Stimulated activated CD4-positive, alpha-beta T cell treated with anti-CD3 and anti-CD28 coated beads, Interleukin-1b, Interleukin-23, amount 100 ng/mL, for 48 hours (primary cell): ENCODE measurements at places on chromosomes 2 and 18.

- DNase-seq: no peak
These were observed 911.4 kb upstream of the ZEB2 start for GRCh38 chr2:145431181-145431951.

- DNase-seq: no peak
These were observed at the start of gene ANKRD30B for GRCh38 chr18:14747513-14748474. ANKRD30B (plus strand) TSS chr18:14748172; CDS start chr18:14748420, 248 bp downstream.

DNA sequence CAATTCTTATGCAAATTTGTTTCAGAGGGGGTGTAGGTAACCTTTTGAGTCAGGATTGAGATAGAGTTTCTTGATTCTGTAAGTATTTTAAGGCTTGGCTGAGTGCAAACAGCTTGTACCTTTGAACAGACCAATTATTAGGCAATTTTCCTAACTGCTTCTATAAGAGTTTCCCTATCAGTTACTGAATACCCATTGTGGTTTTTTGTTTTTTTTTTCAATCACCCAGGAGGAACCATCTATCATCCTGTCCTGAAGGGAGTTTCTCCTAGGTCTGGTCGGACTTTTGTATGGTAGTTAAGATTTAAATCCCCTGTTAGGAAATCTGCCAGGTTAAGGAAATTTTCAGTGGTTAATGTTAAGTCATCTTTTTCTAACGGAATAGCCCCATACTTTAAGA, 319.4 kb upstream of the SLC39A10 start:
- no peak for DNase-seq

GRCh38 chr2:187644486-187644885, 90.3 kb upstream of the TFPI start:
- DNase-seq: no peak

DNA sequence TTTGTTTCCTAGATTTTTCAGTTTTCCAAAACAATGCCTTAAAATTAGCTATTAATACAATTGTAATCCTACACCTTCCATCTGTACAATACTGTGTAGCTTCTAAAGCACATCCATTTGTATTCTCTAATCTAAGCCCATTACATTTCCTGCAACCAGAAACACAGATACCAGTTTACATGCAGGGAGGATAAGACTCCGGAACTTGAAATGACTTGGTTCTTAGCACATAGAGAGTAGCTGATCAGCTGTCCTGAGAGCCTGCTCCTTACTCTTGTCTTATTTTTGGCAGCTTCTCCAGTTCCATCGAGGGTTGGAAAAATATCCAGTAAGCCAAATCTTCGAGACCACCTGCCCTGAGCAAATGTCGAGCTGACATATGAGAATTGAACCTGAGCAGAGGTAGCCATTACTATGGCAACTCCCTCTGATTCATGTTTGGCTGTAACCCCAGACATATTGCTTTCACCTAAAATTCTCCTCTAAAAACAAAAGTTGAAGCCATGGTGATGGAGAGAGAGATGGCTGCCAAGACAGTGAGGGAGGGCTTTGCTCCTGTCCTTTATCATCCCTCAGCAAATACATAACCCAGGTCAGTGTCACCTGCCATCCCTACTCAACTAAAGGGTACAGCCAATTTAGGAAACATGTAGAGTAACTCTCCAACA, 542.8 kb downstream of the IRS1 start:
- no peak for DNase-seq

DNA sequence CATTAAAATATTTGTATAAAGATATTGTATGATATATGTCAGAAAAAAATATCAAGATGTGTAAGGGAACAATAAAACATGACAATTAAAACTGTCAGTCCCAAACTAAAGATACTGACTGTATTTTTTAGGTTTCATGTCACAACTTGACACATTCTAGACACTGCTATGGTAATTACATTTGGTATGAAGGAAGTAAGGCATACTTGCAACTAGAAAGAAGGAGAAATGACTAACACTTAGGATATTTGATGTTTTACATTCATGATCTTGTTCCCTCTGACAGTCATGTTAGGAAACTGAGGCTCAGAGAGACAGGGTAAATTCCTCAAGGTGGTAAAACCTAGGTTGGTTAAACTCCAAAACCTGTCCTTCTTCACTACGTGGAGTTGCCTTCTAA, 68.3 kb downstream of the TMEFF2 start:
- DNase-seq: no peak

- DNase-seq: no peak
These were observed 55.9 kb downstream of the CACNB4 start for GRCh38 chr2:152042636-152043615.

DNA sequence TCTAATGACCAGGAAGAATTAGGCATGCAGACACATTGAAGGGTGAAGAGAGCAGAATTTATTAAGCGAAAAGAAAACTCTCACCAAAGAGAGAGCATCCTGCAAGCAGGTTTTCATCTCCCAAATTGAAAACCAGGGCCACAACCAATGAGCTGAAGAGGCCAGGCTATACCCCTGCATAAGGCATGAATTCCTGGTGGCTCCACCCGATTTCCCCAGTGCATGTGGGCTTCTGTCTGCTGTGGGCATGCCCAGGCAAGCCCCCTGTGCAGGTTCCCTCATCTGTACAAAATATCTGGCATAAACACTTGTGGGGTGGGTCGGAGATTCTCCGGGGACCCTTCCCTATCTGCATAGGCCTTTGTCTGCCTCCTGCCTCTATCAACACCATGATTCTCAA, 621.6 kb upstream of the LRRTM1 start:
- no peak for DNase-seq

- no peak for DNase-seq
These were observed 17.8 kb upstream of the ATL2 start for GRCh38 chr2:38394903-38395341.

DNA sequence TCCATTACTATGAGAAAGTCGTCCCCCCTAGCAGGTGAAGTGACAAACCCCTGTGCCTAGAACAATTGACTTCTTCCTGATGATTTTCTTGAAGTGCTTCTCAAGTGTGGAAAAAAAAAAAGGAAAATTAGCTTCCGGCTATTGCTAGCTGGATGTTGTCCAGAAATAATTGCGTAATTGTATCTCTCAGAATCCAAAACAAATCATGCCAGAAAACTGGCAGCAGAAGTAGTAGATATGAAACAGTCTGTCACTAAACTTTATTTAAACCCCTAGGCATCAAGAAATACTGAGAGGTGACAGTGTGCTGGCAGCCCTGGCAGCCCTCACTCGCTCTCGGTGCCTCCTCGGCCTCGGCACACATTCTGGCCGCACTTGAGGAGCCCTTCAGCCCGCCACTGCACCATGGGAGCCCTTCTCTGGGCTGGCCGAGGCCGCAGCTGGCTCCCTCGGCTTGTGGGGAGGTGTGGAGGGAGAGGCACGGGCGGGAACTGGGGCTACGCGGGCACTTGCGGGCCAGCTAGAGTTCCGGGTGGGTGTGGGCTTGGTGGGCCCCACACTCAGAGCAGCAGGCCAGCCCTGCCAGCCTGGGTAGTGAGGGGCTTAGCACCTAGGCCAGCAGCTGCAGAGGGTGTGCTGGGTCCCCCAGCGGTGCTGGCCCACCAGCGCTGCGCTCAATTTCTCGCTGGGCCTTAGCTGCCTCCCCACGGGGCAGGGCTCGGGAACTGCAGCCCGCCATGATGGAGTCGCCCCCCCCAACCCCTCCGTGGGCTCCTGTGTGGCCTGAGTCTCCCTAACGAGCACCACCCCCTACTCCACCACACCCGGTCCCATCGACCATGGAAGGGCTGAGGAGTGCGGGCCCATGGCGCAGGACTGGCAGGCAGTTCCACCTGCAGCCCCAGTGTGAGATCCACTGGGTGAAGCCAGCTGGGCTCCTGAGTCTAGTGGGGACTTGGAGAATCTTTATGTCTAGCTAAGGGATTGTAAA, 80.5 kb upstream of the ABCA12 start:
- no peak for DNase-seq

DNA sequence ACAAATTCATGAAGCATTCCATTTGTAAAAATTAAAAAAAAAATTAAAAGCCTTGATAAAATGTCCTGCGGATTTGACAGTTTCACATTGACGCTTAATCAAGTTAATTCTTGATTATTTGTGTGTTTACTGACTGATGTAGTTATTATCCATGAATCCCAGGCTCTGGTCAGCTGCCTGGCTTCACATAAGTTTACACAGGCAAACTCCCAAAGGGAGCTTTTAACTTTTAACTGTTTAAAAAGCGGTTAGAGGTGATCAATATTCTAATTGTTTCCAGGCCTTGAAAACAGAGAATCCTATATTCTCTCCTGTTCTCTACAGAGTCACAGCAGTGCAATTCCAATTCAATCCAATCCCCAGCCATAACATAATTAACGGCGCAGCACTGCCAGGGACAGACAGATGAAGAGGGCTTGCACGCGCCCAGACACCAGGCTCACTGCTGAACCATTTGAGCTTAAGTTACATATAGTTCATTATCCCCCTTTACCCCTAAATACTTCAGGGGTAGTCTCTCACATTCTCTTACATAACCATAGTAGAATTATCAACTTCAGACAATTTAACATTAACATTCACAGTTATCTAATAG, 47.5 kb downstream of the ATP8B1 start:
- no peak for DNase-seq

DNA sequence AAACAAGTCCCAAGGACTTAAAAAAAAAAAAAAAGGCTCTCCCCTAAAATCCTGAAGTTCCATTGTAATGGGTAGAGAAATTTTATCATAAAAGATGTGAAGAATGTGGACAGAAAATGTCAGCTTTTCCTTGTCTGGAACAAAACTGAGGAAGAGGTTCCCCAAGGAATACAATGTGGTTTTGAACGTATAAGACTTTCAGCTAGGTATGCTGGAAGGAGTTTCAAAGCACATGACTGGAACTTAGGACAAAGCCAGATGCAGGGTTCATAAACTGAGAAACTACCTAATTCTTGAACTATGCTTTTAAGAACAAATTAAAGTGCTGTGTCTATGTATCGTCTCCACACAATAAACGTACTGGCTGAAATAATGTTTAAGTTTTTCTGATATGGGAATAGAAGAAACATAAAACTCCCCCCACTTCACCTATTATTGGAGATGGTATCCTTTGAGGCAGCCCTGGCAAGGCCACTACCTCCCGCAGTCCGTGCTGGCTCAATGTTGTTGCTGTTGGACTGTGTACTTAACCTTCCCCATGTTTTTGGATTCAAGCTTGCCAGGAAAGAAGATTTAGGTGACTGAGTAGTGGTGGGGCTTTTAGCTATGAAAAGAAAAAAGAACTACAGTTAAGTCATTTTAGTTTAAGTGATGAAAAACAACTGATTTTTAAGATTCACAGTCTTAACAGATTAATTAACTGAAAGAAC, 84.2 kb upstream of the DNER start:
- DNase-seq: no peak

DNA sequence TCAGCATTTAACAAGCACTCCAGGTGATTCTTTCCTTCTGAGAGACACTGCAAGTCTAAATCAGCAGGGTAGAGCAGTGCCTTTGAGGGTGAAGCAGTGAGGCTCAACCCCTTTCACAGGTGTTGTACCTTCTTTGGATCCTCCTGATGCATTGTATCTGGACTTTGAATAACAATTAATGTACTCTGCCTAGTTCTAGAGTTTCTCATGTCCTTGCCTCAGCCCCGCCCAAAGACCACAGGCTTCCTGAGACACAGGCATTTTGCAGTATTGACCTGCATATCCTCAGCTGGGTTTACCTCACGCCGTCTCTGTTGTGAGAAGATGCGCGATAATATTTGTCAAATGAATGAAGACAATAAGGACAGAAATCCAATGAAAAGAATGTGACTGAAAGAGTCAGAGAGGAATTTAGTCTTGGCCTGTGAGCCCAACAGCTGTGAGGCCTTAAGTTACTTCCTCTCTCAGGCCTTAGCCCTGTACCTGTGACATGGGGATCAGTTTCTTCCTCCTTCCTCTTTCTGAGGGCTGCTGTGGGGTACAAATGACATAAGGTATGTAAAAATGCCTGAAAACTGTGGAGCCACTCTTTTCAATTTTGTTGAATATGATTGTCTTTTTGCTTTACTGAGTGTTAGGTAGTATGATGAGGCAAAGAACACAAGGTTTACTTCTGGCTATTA, 43.7 kb downstream of the WIPF1 start:
- no peak for DNase-seq

- no peak for DNase-seq
These were observed 536 bp upstream of the SLC25A12 start for GRCh38 chr2:171894612-171894947.

DNA sequence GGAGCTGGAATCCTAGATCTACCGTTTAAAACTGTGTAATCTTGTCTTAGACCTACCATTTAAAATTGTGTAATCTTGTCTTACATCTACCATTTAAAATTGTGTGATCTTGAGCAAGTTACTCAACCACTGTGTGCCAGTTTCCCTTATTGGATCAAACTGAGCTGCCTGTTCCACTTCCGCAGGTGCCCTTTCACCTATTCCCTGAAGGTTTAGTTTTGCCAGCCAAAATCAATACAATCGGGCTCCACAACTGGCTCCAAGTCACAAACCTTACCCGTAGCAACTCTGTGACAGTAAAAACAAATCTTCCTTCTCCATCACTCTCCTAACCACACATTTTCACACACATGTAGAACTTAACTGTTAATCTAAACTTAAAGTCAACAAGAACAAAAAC, 20.1 kb downstream of the DOCK10 start:
- DNase-seq: no peak

- peak; percentile 6 for DNase-seq
These were observed 40.4 kb upstream of the FAM124B start for GRCh38 chr2:224442071-224442967.
